H1 (cell line): ENCODE measurements at places on chromosomes 11 and 22. TPM values are rescaled to one million over a fixed set of nuclear protein-coding genes. Genes with fewer than 3 reads are reported as not detected.

The CD3E gene
- total RNA-seq = not detected in 2 replicates

The AIP gene
- total RNA-seq = 28.8 and 29.8 TPM in 2 replicates

The IFITM10 gene
- 0.22 and 0.23 TPM in 2 replicates for total RNA-seq

The FXYD2 gene
- total RNA-seq = 0.99 and 1.1 TPM in 2 replicates

The OR51B2 gene
- not detected in 2 replicates for total RNA-seq

The FAM227A gene
- total RNA-seq = 3.8 and 3.9 TPM in 2 replicates

The VWCE gene
- 12.3 and 14.5 TPM in 2 replicates for total RNA-seq

The DKK3 gene
- 30.0 and 30.2 TPM in 2 replicates for total RNA-seq

The TPBGL gene
- total RNA-seq = 0.25 and 0.37 TPM in 2 replicates

The ACAT1 gene
- total RNA-seq = 28.1 and 30.4 TPM in 2 replicates

The SESN3 gene
- 29.8 and 31.1 TPM in 2 replicates for total RNA-seq

The AASDHPPT gene
- 41.1 and 42.2 TPM in 2 replicates for total RNA-seq

The BBOX1 gene
- not detected in 2 replicates for total RNA-seq

The CYP2D6 gene
- 0.77 and 0.93 TPM in 2 replicates for total RNA-seq

The BTG4 gene
- total RNA-seq = not detected in 2 replicates

The PKNOX2 gene
- 1.9 and 2.0 TPM in 2 replicates for total RNA-seq

DNA sequence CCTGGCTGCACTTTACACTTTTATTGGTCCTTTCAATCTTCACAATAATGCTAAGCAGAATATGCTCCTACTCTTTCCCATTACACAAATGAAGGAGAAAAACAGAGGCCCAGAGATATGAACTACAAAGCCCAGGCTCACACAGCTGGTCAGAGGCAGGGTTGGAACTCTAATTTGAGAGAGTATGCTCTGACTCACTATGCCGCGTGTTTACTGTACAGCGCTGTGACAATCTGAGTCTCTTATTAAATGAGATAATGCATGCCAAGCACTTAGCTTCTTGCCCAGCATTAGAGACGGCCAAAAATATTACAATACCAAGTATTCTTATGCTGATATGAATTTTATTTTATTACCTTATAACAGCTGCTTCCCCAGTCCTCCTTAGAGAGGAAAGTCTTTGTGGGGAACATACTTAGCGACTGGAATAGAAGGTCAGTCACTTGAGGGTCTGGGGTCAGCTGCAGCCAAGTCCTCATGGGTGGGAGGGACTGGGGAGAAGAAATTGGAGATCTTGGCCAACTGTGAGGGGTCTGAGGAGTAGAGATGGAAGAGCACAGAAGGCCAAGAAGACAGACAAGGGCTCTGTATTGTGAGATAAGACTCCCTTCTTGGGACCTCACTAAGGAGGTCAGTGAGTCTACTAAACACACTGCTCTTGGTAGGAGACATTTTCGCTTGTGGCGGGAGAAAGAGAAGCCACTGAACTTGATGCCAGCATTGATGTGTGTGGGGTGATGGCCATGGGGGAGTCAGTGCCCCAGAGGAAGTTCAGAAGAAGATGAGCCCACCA is 150.8 kb upstream of the TIMP3 start:
- no peak for DNase-seq

DNA sequence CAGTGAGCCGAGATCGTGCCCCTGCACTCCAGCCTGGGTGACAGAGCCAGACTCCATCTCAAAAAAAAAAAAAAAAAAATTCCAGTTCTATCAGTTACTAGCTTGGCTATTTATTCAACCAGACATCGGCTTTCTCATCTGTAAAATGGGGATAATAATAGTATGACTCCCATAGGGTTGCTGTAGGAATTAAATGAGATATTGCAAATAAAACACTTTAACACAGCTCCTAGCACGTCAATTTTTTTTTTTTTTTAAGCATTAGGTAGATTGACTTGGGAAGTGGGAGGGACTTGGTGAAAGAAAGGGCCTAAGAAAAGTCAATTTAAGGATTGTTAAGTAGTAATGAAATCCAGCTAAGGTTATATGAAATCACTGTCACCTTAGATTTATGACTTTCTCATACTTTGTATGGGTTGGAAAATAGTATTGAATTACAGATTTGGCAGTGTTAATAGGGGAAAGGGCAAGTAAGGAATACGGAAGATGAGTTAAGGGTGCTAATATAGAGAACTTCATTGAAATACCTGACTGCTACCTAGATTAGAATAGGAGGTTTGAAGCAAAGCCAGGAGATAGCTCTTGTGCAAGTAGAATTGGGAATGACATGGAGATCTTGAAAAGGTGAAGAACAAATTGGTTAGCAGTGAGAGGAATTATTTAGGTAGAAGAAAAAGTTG is 28.8 kb downstream of the BIRC2 start:
- no peak for DNase-seq

DNA sequence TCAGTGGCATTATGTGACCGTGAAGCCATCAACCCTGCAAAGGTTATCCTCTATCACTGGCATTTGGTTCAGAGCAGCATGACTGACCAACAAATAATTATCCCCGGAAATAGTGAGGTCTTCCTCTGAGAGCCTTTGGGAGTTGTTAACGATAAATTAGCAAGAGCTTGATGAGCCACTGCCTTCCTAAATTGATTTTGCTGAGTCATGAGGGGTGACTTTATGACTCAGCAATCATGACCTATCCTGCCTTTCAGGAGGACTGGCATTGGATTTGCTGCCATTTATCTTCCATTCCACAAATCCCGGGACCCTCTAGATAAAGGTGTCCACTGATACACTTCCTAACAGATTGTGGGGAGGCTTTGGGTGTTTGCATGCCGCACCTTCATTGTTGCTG is 80.8 kb upstream of the MTNR1B start:
- no peak for DNase-seq

DNA sequence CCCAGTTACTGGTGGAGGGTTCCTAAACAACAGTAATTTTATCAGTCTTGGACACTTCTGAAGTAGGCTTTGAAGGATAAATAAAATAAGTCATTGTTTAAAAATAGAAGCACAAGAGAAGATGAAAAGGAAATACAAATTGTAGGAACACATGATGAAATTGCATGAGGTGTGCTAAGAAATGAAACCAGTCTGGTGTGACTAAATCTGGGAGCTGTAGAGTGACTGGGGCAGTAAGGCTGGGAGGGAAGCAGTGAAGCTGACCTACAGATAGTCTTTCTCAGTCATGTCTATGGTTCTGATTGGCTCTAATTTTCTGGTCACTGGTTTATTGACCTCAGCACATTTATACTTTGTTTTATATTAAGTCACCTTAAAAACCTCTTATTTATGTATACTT is 139.1 kb downstream of the SLC17A6 start:
- DNase-seq = no peak

GRCh38 chr22:49026494-49027367 is 800.9 kb downstream of the BRD1 start:
- peak; percentile 62 for DNase-seq

- peak; percentile 7 for DNase-seq
These were observed 102.7 kb upstream of the SEZ6L start for GRCh38 chr22:26066534-26066933.

DNA sequence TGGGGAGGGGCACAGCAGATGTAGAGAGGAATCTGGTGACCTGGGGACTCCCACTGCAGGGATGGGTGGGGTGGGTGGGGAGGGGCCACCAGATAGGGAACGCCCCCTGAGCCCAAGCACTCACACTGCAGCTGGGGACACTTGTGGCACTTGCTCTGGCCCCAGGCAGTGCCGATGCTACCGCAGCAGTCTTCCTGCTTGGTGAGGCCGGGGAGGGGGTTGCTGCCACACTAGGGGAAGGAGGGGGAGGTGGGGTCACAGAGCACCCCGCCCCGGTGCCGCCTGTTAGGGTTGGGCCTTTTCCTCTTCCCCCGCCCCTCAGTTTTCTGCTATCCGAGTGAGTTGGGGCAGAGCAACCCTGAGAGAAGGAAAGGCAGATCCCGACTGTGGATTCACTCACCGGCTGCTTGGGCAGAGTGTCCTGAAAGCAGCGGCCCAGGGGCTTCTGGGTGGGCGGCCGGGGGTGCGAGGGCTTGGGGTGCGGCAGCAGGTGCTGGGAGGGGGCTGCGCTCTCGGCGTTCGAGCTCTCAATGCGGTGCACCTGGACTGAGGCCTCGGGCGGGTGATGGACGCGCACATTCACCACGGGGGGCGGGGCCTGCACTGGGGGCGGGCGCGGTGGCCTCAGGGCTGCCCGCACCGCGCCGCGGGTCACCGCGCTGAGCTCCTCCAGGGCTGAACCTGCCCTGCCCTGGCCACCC is 4.7 kb downstream of the LTBP3 start:
- no peak for DNase-seq

DNA sequence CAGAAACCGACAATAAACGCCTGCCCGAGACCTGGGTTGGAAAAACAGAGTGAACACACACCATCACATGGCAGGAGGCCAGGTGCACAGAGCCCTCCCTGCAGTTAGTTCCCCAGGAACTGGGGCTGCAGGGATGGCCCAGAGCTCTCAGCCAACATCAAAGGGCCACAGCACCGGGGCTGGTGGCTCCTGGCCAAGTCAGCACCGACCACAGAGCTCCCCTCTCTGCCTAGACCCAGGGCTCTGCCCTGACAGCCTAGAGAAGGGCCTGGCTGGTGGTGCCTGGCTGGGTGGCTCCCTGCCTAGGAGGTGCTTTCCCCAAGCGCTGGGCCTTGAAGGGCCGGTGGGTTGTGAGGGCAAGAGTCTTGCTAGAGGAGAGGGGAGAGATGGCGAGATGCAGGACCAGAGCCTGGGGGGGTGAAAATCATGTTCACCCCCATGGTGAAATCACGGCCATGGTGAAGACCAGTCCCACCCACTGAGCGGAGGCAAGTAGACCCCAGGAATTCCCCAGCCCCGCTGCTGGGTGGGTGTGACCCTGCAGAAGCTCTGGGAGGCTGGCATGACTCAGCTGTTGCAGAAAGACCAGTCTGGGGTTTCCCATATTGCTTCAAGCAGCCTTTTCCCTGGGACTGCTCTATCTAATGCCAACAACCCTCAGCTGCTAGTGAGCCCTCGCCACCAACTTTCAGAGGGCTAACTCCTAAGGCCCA is 7.2 kb upstream of the BID start:
- DNase-seq = no peak

GRCh38 chr11:47551086-47551485 is 1.8 kb downstream of the CELF1 start:
- no peak for DNase-seq

GRCh38 chr11:12631651-12632050 is 42.6 kb upstream of the TEAD1 start:
- no peak for DNase-seq

DNA sequence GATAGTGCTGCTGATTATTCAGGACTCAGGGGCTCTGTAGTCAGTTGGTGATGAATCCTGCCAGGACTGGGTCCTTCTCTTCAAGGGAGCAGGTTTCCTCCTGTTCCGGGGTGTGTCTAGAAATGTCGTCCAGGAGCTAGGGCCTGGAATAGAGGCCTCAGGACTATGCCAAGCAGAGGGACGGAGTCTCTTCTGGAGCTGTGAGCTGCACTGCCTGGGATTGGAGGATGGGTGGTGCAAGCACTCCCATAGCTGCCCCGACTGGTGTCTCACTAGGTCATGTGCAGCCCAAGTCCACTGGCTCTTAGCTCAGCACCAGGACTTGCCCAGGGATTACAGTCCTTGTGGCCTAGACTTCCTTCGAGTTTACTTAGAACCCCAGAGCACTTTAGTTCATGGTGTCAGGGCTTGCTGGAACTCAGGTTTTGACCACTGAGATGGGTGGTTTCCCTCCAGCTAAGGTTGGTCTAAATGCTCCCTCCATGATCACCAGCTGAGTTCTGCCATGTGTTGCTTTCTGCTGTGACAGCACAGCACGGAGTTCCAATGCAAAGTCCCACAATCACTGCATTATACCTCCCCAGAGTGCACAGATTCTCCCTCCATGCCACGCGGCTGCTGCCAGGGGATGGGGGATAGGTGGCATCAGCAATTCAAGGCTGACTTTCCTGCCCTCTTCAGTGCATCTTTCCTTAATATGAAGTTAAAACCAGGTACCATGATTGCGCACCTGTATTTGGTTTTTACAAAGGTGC is 42.6 kb upstream of the SHANK2 start:
- no peak for DNase-seq

DNA sequence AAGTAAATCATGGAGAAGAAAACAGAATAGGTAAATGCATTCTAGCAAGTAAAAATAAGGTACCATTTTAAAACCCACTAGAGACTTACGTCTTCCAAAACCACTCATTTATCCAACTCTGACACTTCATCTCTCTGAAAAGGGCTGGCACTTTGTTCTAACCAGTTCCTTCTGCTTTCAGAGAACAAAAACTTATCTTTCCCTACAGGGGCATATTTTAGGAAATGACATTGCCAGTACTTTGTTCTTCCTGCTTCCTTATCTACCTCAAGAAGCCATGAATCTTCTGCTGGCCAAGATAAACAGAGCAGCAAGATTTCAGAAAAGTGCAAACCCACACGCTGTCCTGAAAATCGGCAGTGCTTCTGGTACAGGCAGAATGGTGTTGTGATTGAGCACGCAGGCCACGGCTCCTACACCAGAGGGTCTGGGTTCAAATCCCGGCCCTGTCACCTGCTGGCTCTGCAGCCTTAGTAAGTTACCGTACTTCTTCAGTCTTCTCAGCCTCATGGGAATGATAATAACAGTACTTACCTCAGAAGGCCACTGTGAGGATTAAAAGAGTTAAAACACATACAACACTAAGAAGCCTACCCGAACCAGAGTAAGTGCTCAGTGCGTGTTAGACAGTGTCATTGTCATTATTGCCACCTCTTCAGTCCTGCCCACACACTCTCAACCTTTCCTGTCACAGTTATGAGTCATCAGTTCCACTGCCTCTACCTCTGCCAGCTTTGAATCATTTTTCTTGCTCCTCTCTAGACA is 11.0 kb downstream of the MPZL3 start:
- no peak for DNase-seq

DNA sequence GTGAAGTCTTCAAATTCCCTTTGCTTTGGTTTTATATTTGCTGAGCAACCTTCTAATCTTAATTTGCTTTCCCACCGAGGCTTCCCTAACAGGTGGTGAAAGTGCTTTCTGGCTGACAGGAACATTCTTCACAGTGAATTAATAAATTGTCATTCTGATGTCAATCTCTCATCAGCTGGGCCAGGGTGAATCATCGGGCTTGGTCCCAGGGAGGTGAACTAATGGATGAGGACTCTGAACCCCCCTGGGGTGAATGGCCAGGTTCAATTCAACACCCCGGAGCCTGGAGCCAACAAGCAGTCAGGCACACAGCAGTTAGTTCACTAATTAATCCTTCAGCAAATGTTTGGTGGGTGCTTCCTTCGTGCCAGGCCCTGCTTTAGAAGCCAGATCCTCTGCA is 155.4 kb upstream of the PDGFD start:
- no peak for DNase-seq

DNA sequence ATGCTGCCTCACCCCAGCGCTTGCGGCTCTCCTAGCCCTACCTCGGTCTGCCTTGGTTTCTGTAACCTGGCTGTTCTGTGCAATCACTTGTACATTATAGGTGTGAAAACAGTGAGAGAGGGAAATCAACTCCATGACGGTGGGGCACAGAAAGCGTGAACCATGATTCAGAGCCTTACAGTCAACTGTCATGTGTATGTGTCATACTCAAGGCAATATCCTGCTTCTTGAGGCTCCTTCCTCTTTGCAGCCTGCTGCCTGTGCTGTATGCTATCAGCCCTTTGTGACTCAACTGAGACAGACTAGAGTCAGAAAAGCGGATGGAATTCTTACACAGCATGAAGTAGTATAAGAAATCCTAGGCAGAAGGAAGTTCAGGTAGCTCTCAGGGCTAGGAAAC is 2.1 kb downstream of the NRIP3 start:
- no peak for DNase-seq
